Stimulated activated CD8-positive, alpha-beta memory T cell treated with anti-CD3 and anti-CD28 coated beads, Interleukin-15, amount 100 ng/mL, for 24 hours (primary cell): ENCODE measurements at places on chromosomes 5 and 9.

GRCh38 chr5:1437226-1437829 lies 7.9 kb downstream of the SLC6A3 start:
- no peak for DNase-seq

- no peak for DNase-seq
Observed at GRCh38 chr9:133067813-133068212, 6.0 kb downstream of the CEL start.

- no peak for DNase-seq
Observed at GRCh38 chr9:79591458-79591857, 19.7 kb downstream of the TLE4 start.

DNA sequence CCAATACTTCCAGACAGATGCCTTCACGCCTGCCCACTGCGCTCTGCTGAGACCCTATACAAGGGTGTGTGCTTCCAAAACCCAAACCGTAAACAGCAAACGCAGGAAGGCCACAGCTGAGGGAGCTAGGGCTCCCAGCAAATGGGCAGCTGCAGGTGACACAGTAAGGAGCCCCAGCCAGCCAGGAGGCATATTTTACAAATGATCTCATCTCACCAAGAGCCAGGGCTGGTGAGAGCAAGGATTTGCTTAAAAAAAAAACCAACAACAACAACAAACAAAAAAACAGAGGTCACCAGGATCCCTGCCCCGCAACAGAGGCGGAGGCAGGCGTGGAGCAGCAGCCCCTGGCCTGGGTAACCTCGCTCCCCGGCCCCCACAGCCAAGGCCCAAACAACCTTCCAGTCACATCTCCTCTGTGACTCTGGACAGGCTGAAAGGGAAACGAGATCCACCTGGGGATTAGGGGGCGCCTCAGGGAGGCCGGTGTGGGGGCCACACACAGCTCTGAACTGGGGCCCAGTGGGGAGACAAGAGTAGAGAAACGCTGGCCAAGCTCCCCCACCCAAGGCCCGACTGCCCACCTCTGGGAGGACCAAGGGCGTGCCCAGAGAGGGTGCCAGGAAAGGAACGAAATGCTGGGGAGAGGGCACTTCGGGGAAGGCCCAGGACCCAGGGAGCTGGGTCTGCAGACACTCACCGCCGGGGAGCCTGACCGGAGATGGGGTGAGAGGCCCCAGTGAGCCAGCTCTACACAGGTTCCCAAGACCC lies 3.3 kb downstream of the NACC2 start:
- DNase-seq = no peak

DNA sequence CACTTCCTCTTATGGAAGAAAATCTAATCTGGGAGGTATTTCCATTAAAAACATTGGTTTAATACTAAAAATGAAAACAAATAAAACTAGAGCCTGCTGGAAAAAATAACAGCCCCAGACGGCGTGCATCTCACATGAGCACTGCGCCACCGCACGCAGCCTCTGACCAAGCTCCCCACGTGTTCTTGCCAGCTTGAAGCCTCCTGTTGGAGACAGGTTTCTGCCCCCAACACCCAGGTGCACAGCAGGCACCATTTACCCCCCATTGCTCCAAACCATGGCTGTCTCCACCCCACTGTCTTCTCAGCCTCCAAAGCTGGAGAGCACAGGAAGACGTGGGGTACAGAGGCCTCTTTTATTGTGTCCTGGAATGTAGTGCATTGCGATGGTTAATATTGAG lies 10.7 kb upstream of the COL5A1 start:
- DNase-seq = no peak

DNA sequence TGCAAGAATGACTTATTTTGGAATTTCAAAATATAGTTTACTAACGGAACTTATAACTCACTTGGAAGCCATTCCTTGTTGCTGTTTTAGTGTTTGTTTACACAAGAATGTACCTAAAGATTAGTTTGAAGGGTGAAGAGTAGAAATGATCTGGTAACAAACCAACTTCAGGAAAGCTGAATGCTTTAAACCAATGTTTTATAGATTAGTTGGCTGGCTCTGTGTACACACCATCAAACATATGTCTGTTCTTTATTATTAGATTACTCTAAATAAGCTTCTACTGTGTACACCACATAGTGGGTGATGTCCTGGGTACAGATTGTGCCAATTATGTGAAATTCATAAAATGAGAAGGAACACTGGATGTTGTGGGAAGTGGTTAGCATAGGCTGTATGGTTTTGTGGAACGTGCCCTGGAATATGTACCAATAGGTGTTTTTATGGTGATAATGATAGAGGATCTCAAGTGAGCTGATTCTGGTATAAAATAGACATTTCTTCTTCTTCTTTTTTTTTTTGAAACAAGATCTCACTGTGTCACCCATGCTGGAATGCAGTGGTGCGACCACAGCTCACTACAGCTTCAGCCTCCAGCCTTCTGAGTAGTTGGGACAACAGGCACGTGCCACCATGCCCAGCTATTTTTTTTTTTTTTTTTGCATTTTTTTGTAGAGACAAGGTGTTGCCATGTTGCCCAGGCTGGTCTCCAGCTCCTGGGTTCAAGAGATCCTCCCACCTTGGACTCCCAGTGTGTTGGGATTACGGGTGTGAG lies 109.3 kb upstream of the DHFR start:
- DNase-seq = no peak

- DNase-seq = no peak
Observed at GRCh38 chr9:16516891-16517290, 353.6 kb downstream of the BNC2 start.

DNA sequence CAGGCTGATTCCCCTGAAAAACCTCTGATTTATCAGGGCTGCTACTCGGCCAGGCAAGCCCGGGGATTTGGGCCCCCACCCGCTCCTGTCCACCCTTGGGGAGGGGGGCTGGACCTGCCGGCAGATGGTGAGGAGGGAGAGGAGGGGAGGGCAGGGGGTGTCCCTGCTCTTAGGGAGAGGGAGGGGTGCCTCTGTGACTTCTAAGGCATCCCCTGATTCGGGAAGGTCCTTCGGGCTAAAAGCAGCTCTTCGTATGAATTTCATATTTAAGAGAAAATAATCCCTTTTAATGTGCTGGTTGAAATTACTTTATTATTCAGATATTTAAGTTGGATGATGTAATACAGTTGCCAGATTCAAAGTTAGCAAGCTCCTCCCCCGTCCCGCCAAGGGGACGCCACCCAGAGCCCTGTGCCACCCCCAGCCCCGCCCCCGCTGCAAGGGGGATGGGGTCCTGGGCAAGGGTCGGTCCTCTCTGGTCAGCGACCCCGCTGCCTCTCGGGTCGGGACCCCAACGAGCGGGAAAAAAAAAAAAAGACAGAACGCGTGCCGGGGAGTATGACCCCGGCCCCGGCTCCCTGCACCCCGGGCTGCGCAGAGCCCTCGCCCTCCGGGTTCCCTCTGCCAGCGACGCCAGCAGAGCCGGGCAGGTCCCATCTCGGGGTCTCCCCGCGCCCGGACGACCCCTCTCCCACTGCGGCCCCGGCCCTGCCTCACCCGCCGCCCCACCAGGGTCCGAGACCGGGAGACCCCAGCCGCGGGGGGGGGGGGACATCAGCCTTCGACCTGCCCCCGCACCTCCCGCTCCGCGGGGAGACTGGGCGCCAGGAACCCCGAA lies 12.4 kb downstream of the LHX3 start:
- DNase-seq = no peak

DNA sequence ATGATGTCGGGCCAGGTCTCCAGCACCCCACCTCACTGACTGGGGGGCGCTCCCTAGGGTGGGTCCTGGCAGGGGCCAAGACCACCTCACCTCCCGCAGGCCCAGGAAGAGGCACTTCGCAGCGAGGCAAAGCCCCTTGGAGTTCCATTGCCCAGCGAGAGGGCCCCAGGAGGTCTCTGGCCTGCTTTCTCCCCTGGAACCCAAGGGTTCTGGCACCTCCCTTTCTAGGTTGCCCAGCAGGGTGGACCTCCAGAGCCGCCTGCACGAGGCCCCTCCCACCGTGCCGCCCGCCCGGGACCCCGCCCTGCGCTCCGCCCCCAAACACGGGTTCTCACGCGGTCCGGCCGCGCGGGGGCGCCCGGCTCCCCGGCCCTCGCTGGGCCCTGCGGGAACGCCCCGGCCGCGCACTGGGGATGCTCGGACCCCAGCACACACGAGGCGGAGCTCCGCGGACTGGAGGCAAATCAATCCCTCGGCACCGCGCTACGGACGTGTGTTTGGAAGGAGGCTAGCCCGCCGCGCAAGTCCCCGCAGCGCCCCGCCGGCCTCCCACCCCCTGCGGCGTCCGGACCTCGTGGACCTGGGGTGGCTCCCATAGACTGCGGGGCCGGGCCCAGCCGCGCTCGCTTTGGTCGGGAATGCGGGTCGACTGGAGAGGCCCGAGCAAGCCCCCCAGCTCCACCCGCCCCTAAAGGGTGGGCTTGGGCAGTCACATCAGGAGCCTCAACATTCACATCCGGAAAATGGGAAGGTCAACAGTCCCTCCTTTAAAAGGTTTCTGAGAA lies 99.5 kb upstream of the LMX1B start:
- peak; percentile 33 for DNase-seq

- DNase-seq = no peak
Observed at GRCh38 chr5:87243161-87243844, 24.4 kb upstream of the RASA1 start.

GRCh38 chr5:95375591-95375990 lies 15.6 kb upstream of the FAM81B start:
- DNase-seq = no peak

DNA sequence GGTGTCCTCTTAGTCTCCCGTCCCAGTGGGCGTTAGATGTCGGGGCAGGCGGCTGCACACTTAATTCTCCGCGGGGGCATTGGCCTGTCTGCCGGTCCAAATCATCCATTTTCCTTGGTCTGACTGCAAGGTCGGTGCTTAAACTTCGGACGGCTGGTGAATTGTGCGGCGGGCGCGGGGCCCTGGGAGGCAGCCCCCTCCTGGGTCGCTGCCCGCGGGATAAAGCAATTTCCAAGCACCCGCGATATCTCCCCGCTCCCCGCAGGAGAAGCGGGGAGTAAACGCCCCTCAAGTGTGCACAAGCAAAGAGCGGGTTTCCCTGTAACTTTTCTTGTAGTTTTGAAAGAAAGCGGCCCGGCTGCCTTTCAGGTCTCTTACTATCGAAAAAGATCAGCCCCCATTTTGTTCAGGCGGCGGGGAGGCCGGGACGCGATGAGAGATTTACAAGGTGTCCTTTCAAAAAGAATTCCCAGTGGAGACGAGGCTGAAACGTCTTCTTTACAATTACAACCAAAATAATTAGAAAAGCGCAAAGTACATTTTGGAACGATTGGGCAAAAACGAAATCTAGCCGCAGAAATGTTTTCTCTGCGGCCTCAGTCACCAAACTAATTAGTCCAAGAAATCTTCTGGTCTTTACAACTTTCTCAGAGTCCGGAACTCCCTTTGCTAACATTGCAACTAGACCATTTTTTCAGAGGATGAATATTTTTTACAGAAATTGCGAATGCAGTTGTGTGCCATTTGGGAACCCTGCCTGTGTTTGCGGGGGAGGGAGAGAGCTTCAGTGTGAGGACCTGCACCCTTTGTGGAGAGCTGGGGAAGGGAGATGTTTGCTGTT lies 1.8 kb downstream of the IRX1 start:
- DNase-seq = no peak

GRCh38 chr9:120538339-120538738 lies 41.6 kb downstream of the CDK5RAP2 start:
- DNase-seq = no peak

GRCh38 chr9:123490688-123491087 lies 134.7 kb downstream of the CRB2 start:
- no peak for DNase-seq

GRCh38 chr5:122978644-122979297 lies 57.8 kb downstream of the PPIC start:
- no peak for DNase-seq

GRCh38 chr5:15598294-15598902 lies 98.4 kb downstream of the FBXL7 start:
- DNase-seq = no peak

DNA sequence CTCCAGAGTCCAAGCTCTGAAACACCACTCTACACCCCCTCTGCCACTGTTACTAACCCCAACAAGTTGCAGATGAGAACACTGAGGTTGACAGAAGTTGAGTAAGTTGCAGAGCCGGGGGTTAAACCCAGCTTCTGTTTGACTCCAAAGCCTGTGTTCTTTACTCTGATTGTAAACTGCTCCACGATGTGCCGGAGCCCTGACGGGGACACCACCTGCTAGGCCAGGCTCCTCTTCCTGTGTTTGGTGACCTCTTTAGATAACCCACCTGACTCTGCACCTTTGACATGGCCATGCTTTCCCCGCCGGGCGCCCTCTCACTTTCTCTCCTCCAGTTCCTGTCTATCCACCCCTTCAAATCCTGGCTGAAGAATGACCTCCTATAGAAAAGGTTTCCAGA lies 96.7 kb downstream of the PAX5 start:
- DNase-seq = no peak

- DNase-seq = no peak
Observed at GRCh38 chr9:72025906-72026305, 34.5 kb downstream of the C9orf57 start.

DNA sequence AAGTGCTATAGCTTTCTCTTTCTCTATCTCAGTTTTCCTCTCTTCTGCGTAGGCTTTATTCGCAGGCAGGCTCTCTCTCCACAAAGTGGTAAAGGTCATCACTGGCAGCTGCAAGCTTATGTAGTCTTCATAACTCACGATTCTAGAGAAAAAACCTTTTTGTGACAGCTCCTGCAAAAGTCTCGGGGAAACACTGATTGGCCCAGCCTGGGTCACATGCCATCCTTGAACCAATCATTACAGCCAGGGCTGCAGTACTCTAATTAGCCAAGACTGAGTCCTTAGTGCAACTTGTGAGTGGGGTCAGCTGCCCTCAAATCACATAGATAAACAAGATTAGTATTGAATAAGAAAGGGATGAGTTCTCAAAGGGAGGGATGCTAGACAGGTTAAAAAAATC lies 18.3 kb upstream of the FRMPD1 start:
- DNase-seq = no peak

DNA sequence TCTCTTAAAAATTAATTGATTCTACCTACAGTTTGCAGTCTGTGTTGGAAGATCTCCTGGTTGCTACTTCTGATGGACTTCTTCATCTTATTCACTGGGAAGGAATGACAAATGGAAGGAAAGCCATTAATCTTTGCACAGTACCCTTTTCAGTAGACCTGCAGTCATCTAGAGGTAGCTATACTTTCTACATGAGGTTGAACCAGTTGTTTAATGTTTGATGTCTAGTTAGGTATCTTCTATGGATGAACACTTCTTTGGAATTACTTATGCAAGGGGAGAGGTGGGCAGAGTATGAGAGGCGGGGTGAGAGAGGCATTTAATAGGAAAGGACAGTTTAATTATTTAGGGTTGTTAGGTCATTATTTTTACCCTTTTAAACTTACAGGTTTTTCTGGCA lies 91.2 kb downstream of the RIC1 start:
- DNase-seq = no peak

DNA sequence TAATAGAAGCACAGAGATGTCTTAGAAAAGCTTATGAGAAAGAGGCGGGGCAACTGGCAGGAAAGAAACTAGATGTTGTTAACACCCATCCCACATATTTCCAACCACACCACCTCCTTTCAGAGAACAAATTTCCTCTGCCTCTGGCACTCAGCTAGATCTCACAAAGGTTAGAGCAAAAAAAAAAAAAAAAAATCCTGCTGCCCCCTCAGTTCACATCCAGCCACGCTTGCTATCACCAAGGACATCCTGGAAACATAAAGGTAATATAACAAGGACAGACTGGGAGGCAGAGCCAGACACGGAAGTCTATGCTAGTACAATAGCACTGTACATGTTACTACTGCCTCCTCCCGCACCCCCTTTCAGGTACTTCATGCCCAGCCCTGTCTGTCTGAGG lies 238.0 kb upstream of the PTGER4 start:
- no peak for DNase-seq

GRCh38 chr5:78050888-78051287 lies 243.6 kb downstream of the AP3B1 start:
- no peak for DNase-seq
